ENCODE measurements at places on chromosomes 3 and 15.

- no peak for DNase-seq
These were observed 33.8 kb upstream of the XIRP1 start for GRCh38 chr3:39226106-39226741.

GRCh38 chr3:194489736-194490612, 3.2 kb upstream of the ATP13A3 start:
- no peak for DNase-seq

DNA sequence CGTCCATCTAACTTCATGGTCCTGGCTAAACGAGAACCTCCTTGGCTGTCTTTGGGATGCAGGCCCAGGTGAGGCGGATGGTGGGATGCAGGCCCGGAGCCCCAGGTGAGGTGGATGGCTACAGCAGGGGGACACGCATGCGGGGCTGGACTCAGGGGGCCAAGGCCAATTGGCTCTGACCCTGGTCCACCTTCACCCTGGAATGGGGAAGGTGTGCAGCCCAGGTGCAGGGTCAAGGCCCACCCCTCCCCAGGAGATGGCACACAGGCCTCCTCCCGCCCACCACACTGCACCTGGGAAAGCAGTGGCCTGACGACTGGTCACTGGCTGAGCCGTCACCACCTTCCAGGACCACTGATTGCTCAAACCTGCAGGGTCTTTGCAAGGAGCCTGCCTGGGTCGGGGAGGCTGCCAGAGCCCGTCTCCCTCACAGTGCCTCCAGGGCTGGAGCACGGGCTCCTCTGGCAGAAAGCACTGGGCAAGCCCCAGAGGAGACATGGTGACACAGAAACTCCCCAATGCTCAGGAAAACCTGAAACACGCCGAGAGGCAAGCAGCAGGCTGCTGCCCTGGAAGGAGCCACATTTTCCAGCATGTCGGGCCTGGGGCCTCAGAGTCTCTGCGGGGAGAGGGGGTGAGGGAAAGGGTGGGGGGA, 159.6 kb downstream of the LRRK1 start:
- no peak for DNase-seq

DNA sequence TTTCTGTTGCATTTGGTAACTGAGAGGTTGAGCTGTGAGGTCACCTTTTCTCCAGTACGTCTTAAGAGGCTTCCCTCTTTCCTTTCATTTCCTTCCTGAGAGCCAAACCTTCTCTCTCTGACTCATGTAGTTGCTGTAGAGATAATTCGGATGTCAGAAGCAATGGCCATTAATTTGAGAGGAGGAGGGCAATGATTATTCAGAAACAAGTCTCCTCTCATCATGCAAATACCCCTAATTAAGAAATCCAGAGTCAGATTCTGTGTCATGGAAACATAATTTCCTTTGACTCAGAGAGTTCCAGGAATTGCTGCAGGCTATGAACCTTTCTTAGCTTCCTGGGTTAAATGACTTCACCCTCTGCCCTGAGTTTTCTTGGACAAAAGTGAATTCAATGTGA, 59.0 kb upstream of the GSK3B start:
- no peak for DNase-seq

DNA sequence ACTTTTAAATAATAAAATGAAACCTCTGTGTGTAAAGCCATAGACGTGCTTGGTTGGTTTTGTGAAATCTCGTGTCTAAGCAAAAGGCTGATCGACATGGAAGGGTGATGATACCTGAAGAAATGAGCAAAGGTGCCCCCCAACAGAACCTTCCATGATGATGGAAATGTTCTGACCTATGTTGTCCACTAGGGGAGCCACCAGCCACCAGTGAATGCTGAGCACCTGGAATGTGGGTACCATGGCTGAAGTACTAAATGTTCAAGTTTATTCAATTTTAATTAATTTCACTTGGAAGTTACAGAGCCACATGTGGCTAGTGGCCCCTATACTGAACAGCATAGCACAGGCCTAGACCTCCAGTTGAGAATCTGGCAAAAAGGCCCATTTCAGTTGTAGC, 158.8 kb downstream of the POLR2M start:
- DNase-seq: no peak

- no peak for DNase-seq
These were observed 175.8 kb upstream of the RARB start for GRCh38 chr3:25252291-25252690.

- no peak for DNase-seq
These were observed 7.1 kb downstream of the CCR4 start for GRCh38 chr3:32958509-32958908.

GRCh38 chr15:74203914-74204431, 1.4 kb upstream of the STRA6 start:
- no peak for DNase-seq

Measured in NCI-H1105 (cell line).